Stimulated activated naive CD4-positive, alpha-beta T cell treated with Interleukin-2 at 50 U/mL for 16 hours (primary cell): ENCODE measurements at places on chromosomes 7 and 10.
A peak's percentile ranks its signal among the peaks of the same experiment; 100 is the strongest.

DNA sequence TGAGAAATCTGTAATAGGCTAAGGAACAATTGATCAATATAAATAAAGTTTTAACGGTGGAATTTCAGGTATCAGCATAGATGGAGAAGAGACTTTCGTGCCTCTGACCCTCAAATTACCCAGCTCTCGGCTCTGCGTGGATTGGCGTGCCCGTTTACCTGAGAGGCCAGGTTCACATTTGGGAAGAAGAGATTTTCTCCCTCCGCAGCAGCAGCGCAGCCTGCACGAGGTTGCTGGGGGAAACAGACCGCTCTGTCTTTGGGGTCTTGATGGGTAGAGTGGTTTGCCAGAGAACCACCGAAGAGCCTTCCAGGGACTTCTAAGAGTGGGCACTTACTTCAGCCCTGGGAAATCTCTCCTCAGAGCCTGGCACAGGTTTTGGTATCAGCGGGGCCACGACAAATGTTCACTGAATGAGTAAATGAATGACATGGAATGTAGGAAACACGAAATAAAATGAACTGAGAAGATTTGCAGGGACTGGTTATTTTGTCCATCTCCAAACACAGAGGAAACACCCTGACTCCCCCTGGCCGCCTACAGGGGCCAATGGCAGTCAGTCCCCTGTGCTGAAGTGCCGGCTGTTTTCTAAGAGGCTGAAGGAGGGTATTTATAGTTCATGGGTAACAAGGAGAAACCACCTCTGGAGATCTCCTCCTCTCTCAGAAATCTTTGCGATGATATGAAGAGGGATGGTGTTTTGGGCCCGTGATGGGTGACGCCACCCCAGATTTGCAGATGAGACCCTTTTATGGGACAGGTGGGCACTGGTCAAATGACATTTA is 338.5 kb downstream of the ADARB2 start:
- DNase-seq: no peak

- DNase-seq: no peak
Measured at GRCh38 chr10:89114846-89115625, 92.1 kb downstream of the CH25H start.

DNA sequence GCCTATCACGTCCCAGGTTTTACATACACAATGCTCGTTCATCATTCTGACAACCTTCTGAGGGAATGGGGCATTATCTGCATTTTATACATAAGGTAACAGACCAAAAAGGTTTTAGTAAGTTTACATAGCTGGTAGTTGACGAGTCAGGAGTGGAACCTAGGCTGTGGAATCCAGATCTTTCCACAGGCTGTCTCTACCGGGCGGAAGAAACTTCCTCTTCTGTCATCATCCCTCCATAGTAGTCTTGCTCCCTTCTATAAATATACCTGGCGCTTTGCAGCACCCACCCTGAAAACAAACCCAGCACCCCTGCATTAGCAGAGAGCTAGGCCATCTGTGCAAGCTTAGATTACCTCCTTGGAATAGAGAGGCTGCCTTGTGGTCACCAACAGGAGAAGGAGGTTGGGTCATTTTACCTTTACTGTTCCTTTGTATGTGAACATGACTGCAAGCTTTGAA is 1.3 kb downstream of the TSPAN13 start:
- DNase-seq: no peak

DNA sequence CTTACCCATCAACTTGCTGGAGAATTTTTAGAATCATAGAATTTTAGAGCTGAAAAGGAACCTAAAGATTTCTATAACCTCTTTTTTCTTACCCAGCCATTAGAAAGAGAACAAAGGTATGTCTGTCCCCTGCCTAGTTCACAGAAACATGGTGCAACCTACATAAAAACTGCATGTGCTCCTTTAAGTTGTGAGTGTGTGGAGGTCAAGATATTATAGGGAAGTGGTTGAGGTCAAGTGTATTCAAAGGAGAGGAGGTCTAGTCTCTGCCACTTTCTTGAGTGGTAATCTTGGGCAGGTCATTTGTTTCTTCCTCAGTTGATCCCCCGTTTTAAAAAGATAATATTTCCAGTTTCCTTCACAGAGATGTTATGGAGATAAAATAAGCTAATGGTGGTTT is 6.4 kb downstream of the UBTD1 start:
- no peak for DNase-seq

DNA sequence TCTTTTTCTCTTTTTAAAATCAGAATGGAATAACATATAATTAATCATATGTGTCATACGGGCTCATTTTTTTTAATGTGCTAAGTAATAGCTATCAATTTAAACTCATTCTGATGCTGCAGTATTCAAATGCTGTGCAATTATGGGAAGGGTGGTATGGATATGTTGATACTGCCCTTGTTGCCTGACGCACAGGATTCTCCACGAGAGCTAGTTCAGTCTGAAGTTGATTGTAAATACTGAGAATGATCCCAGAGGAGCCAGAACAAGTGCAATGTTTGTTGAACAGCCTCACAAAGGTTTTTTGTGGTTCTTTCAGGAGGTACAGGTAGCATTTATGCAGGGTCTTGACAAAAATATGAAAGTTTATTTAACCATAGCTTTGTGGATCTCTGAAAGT is 13.4 kb downstream of the NPY start:
- no peak for DNase-seq

DNA sequence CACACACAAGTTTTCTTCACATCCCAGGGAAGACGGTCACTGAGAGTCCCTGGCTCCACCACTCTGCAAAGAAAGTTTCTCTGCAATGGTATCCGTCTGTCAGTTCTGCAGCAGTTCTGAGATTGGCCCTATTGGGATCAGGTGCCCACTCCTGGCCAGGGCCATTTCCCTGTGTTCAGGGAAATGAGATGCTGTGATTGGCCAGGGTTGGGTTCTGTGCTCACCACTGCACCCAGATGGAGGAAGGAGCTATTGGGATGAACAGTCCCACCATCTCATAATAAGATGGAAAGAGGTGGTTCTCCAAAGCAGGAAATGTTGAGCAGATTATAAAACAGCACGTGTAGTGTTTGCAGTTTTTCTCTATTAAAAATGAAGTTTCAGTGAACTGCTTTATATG is 13.3 kb upstream of the PIP4K2A start:
- DNase-seq: no peak

GRCh38 chr7:121196286-121196685 is 132.5 kb upstream of the WNT16 start:
- DNase-seq: no peak

DNA sequence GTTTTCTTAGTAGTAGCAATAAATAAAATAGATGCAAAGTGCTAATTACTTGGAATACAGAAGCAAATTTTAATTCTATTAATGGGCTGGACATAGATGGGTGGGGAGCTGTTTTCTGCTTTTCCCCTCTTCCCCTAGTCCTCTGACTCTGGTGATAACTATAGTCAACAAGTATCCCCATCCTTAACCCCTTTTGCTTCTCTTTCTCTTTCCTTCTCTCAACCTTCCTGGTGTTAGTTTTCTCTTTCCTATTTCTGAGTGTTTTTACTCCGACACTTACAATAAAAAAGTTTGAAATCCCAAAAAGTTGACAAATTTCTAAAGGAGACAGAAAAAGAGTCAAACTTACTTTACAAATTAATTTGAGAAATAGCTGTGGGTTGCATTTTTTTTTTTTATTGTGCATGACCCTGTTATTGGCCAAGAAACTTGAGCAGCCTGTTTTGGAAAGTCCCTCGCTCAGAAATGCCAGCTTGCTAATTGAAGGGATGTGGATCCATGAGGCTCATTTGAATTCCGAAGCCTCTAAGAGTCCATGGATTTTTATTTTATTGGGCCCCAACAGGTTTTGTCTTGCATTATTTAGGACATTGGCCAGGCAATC is 2.4 kb downstream of the FAS start:
- DNase-seq: peak; percentile 20

GRCh38 chr7:28749638-28750037 is 208.5 kb downstream of the TRIL start:
- DNase-seq: no peak

GRCh38 chr7:511476-512145 is 8.0 kb downstream of the PDGFA start:
- DNase-seq: no peak

DNA sequence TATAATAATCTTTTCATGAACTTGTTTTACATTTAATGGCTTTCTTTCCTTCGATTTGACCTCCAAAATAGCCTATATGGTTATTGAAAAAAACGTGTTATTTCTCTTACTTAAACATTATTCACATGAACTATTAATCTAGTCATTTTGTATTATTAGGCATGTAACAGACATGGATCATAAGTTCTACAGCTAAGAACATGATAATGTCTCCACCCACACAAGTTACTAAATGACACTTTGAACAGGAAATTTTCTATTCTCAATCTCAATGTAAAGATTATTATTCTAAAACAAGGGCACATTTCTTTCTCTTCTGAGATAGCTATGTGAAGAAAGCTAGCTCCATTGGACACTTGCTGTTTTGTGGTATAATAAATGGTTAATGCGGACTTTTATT is 10.0 kb downstream of the LAMB4 start:
- DNase-seq: no peak

DNA sequence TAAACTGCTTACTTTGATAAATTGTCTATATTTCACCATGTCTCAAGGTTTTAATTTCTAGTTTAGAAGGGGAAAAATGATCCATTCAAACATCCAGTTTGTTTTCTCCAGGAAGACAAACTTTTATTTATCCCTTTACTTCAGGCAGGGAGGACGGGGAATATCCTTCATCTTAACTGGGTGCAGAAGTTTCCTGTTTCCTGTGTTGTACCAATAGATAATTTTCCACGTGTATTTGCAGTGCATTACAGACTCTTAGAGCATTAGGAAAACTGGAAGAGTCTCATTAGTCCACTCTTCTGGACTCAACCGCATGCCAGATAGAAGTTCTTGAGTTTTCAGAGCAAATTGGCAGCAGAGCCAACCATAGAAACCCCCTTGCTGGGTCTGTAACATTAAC is 39.4 kb upstream of the PIP4K2A start:
- DNase-seq: no peak

GRCh38 chr10:126939706-126940105 is 34.5 kb downstream of the DOCK1 start:
- no peak for DNase-seq

- DNase-seq: no peak
Measured at GRCh38 chr10:59234816-59235429, 58.5 kb downstream of the PHYHIPL start.

GRCh38 chr10:75408911-75409885 is 7.6 kb upstream of the ZNF503 start:
- no peak for DNase-seq

DNA sequence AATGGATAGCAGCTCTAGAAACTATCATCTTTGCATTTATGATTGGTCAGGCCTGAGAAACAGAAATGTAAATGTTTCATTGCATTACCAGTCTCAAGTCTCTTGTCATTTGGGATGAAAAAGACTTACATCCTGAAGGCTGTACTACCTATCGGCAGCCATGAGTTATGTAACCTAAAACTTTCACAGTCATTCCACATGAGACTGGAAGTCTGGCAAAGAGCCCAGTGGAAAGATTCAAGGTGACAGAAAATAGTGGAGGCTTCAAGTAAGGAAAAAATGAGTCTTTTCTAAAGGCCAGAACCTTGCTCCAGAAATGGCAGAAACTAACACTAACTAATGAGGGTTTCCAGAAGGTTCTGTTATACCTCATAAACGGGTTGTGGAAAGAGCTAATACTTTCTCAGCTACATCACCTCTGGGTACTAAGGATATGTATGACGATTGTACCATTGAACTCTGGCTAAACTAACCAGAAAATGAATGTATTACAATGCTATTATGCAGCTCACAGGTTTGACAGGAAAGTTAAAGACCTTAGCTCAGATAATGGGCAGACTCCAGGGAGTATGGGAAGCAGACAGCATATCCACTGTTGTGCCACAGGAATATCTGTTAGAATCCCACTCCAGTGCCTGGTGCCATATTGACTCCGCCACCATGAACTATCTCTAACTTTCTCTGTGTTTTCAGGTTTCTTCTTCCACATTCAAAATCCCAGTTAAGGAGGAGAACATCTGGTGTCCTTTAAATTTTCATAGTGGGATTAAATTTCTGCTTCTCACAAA is 41.7 kb upstream of the DYNC1I1 start:
- DNase-seq: no peak

- DNase-seq: no peak
Measured at GRCh38 chr7:101826081-101826835, 8.8 kb downstream of the CUX1 start.
